ENCODE measurements at places on chromosomes 7 and 10. TPM values are rescaled to one million over a fixed set of nuclear protein-coding genes. Genes with fewer than 3 reads are reported as not detected.

- H3K4me3 ChIP-seq, result no peak overlapping the region
- no peaks in the 10 kb centered on the region for H3K4me1 ChIP-seq
- no peak for DNase-seq
- no peaks in the 10 kb centered on the region for H3K36me3 ChIP-seq
Observed at GRCh38 chr7:95317546-95317945, 6.8 kb downstream of the PON1 start.

- H3K27ac ChIP-seq, result no peak overlapping the region
- peaks cover 31% of the 10 kb centered on the region for H3K36me3 ChIP-seq
- no peak overlapping the region for H3K4me3 ChIP-seq
- DNase-seq, result no peak
Observed at GRCh38 chr7:780081-780480, 52.2 kb upstream of the SUN1 start.

- no peak overlapping the region for H3K4me3 ChIP-seq
- no peak for DNase-seq
- no peak overlapping the region for H3K27ac ChIP-seq
Observed at GRCh38 chr10:27525819-27526218, 21.7 kb downstream of the RAB18 start.

GRCh38 chr7:103447073-103447960, 1.3 kb upstream of the SLC26A5 start:
- H3K4me1 ChIP-seq, result peaks cover 12% of the 10 kb centered on the region
- no peak overlapping the region for H3K27ac ChIP-seq
- H3K4me3 ChIP-seq, result no peak overlapping the region
- no peaks in the 10 kb centered on the region for H3K36me3 ChIP-seq

DNA sequence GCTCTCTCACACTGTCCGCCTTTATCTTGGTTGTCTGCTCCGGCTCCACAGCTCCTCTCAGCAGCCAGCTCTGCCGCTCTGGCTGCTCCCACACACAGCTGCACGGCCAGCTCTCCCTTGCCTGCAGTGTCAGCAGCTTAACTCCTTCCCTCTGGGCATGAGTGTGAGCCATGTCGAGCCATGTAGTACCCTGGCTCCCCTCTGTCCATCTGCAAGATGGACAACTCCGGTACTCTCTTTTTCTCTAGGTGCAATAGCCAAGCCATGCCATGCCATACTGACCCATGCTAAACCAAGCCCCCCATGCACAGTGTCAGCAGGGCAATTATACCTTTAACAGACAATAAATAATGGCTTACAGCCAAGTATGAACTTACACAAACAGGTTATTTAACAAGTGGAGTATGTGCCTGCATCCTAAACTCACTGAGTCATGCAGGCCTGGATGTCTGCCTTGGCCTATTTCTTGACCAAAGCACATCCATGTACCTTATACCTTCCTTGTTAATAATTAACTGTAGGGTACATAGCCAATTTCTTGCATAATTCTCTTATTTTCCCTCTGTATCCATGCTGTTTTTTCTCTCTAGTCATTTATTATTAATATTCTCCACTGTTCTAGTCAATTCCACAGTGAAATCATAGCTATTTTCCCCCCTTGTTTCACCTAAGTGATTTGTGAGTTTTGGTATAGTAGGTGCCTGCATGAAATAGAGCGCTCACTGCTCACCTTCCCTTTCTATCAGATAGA, 170.9 kb downstream of the CDK14 start:
- no peaks in the 10 kb centered on the region for H3K27me3 ChIP-seq
- no peaks in the 10 kb centered on the region for H3K36me3 ChIP-seq
- H3K4me3 ChIP-seq, result no peak overlapping the region
- H3K4me1 ChIP-seq, result no peaks in the 10 kb centered on the region
- no peak for DNase-seq

- DNase-seq, result no peak
- no peaks in the 10 kb centered on the region for H3K36me3 ChIP-seq
- peaks cover 13% of the 10 kb centered on the region for H3K27me3 ChIP-seq
- H3K4me3 ChIP-seq, result no peak overlapping the region
- no peaks in the 10 kb centered on the region for H3K4me1 ChIP-seq
Observed at GRCh38 chr10:404991-405390, 269.7 kb downstream of the ZMYND11 start.

GRCh38 chr10:30510932-30511700, 77.1 kb downstream of the MAP3K8 start:
- H3K27ac ChIP-seq, result peak overlapping the region; percentile 0
- peaks cover 40% of the 10 kb centered on the region for H3K4me1 ChIP-seq
- H3K27me3 ChIP-seq, result no peaks in the 10 kb centered on the region
- no peak for DNase-seq

- H3K27me3 ChIP-seq, result peaks cover 6% of the 10 kb centered on the region
- H3K27ac ChIP-seq, result no peak overlapping the region
- no peak for DNase-seq
- no peaks in the 10 kb centered on the region for H3K4me1 ChIP-seq
- H3K36me3 ChIP-seq, result no peaks in the 10 kb centered on the region
- H3K4me3 ChIP-seq, result no peak overlapping the region
Observed at GRCh38 chr7:48259463-48260280, 88.4 kb downstream of the ABCA13 start.

DNA sequence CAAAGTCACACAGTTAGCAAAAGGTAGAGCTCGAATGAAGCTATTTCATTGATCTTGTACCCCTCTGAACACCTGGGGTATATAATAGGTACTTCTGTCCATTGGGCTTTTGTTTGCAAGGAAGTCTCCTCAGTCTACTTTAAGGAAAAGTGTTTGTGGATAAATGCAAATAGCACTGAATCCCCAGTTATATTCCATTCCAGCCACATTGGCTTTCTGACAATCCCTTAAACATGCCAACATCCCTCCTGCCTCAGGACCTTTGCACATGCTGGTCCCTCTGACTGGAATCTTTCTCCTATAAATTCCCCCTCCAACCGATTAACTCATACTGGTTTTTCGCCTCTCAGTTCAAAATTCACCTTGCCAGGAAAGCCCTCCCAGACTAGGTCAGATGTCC, 17.1 kb downstream of the DUSP5 start:
- no peak overlapping the region for H3K4me3 ChIP-seq
- H3K4me1 ChIP-seq, result peaks cover 24% of the 10 kb centered on the region
- H3K27ac ChIP-seq, result no peak overlapping the region
- peaks cover 45% of the 10 kb centered on the region for H3K36me3 ChIP-seq
- no peak for DNase-seq
- H3K27me3 ChIP-seq, result no peaks in the 10 kb centered on the region

- H3K36me3 ChIP-seq, result no peaks in the 10 kb centered on the region
- H3K27ac ChIP-seq, result no peak overlapping the region
- no peaks in the 10 kb centered on the region for H3K4me1 ChIP-seq
- H3K4me3 ChIP-seq, result no peak overlapping the region
- no peak for DNase-seq
Observed at GRCh38 chr7:88456490-88456889, 149.8 kb upstream of the STEAP4 start.

DNA sequence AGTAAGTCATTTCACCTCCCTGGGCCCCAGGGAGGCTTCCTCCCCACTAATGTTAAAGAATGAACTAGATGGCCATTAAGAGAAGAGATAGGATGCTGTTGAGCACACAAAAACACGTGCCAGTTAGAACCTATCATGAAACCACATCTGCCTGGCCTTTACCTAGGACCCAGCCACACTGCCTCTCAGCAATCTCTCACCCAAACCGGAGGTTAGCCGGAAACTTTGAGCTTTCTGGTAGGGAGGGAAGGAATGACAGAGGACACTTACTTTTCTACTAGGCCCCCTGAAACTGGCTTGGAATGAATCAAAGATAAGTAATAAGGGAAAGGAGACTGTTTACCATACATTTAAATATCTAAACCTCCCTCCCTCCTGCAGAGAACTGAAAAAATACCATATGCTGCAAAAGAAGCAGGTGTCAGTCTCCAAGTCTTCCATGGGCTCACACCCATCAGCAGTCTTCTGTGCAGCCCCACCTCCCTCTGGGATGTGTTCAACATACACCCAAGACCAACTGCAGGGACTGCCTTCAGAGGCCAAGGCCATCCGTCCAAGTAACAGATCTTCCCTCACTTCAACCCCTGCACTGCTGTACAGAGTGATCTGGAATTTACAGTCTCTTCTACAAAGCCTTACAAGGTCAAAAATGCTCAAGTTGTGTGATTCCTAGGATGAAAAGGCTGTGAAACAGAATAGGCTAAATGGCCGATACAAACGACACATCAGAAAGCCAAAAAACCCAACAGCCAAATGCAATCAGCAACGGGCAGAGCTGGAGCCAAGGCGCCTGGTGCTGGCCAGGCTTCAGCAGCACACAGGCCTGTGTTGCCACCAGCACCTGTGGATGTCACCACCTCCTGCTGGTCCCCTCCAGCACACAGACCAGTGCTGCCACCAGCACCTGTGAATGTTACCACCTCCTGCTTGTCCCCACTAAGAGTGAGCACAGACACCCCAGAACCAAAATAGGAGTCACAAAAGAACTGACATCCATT, 42.4 kb downstream of the SORBS1 start:
- no peak overlapping the region for H3K27ac ChIP-seq
- no peaks in the 10 kb centered on the region for H3K4me1 ChIP-seq
- H3K36me3 ChIP-seq, result no peaks in the 10 kb centered on the region
- H3K27me3 ChIP-seq, result no peaks in the 10 kb centered on the region
- no peak overlapping the region for H3K4me3 ChIP-seq

DNA sequence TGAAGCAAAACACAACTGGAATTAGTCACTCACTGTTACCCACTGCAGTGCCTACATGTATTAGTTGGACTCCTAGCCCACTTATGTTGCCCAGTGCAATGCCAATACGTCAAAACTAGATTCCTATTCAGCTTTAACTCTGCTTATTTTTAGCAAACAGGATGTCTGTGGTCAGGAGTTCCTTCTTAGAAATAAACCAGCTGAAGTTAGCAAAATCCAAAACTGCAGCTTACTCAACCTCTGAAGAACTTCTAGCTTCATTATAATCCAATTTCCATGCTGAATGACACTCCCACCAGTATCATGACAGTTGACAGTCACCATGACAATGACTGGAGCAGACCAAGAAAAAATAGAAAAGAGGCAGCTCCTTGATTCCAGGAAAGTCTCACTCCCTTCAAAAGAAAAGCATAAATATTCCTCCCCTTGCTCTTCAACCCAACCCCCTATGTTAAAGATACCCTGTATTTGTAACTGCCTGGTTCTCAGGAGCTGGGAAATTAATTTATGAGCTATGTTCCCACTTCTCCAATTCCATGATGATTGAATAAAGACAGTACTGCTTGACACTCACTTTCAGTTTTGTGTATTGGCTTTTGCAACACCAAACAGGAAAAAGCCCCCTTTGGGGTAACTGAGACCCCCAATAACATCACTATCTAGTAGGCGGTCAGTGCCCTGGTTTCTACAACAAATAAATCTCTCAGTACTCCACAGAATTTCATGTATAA, 327.4 kb downstream of the SORCS1 start:
- peak overlapping the region; percentile 73 for H3K27ac ChIP-seq
- peaks cover 13% of the 10 kb centered on the region for H3K4me1 ChIP-seq
- no peaks in the 10 kb centered on the region for H3K36me3 ChIP-seq
- H3K4me3 ChIP-seq, result peak overlapping the region; percentile 49
- H3K27me3 ChIP-seq, result no peaks in the 10 kb centered on the region

DNA sequence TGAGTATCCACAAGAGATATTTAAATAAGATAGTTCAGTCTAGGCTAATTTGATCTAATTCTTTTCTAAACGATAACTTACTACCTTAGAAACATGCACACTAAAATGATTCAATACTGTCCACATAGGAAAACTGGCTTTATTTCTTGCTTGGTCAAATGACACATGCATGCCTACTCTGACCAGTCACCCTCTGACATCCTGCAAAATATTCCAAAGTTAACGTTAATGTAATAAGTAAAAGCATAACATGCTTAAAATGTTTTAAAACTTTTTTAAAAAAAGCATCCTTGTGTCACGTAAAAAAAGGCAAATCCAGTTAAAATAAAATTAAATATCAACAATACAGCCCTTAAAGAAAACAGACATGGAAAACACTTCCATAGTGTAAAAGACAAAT, 70.2 kb downstream of the UBE2H start:
- H3K4me3 ChIP-seq, result no peak overlapping the region
- peaks cover 15% of the 10 kb centered on the region for H3K36me3 ChIP-seq
- DNase-seq, result no peak

- no peak overlapping the region for H3K27ac ChIP-seq
- H3K36me3 ChIP-seq, result no peaks in the 10 kb centered on the region
- no peaks in the 10 kb centered on the region for H3K4me1 ChIP-seq
- no peak overlapping the region for H3K4me3 ChIP-seq
- no peaks in the 10 kb centered on the region for H3K27me3 ChIP-seq
Observed at GRCh38 chr10:68636335-68636734, 76.2 kb downstream of the TET1 start.

DNA sequence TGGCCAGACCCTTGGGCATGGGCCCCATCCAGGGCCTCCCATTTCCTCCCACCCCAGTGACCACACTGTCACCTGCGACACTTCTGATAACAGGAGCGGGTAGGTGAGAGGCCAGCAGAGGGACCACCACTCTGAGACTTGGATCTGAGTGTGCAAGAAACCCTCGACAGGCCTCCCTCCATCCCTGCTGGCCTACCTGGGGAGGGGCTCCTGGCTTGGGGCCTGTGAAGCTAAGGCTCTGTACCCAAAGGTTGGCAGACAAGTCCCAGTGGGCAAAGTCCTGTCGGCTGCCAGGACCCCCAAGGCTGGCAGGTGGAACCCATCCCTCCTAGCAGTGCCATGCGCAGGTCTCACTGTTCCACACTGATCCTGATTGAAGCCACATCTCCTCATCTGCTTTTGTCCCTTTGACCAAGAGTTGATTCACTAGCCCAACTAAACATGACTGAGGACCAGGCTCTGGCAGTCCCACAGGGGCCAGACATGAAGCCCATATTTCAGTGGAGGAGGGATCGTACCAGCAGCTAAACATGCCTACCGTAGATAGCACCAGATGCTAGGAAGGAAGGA, 1.2 kb upstream of the PGAM2 start:
- no peak for DNase-seq
- peak overlapping the region; percentile 22 for H3K27ac ChIP-seq
- H3K4me1 ChIP-seq, result peaks cover 12% of the 10 kb centered on the region
- H3K36me3 ChIP-seq, result peaks cover 10% of the 10 kb centered on the region

DNA sequence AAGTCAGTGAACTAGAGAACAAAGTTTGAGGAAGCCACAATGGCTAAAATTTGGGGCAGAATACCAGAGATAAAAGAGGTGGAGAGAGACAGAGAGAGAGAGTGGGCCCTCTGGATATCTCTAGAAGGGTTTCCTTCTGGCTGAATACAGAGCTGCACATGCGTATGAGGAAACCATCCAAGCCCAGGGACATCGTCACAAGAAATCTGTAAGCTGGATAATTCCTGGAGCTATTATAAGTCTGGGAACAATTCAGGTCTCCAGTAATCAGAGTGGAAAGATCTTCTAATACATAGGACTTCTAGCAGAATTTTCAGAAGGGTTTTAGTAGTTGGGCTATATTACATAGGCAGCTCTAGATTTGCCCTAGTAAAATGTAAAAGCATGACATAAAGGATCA, 415.7 kb upstream of the MTPN start:
- no peaks in the 10 kb centered on the region for H3K4me1 ChIP-seq
- no peak for DNase-seq
- no peaks in the 10 kb centered on the region for H3K27me3 ChIP-seq
- H3K36me3 ChIP-seq, result no peaks in the 10 kb centered on the region

- peaks cover 6% of the 10 kb centered on the region for H3K27me3 ChIP-seq
- H3K36me3 ChIP-seq, result no peaks in the 10 kb centered on the region
- H3K4me3 ChIP-seq, result no peak overlapping the region
- no peak overlapping the region for H3K27ac ChIP-seq
Observed at GRCh38 chr10:30282221-30282620, 66.9 kb downstream of the MTPAP start.

The PNLIPRP3 gene
- total RNA-seq, result not detected

The NXPH1 gene
- not detected for total RNA-seq

The MAP3K8 gene
- 26.0 TPM for total RNA-seq

The HOGA1 gene
- not detected for total RNA-seq

The PAPOLB gene
- not detected for total RNA-seq

The HMX3 gene
- not detected for total RNA-seq

The ANKRD1 gene
- not detected for total RNA-seq

The GDF2 gene
- not detected for total RNA-seq

The EIF3A gene
- total RNA-seq, result 127 TPM

The TMEM130 gene
- total RNA-seq, result not detected

The AGAP5 gene
- total RNA-seq, result 10.0 TPM

Measured in activated CD8-positive, alpha-beta T cell treated with anti-CD3 and anti-CD28 coated beads, Interleukin-2, amount 10 ng/mL, durations not matched to agents 7 days and 5 days (primary cell).